ENCODE measurements at places on chromosomes 1 and 21. TPM values are rescaled to one million over a fixed set of nuclear protein-coding genes. Genes with fewer than 3 reads are reported as not detected.

Gene LCE1E
- not detected for total RNA-seq

Gene FNBP1L
- total RNA-seq = 0.10 TPM

Gene PGLYRP4
- not detected for total RNA-seq

Gene NBPF3
- total RNA-seq = 4.4 TPM

Gene ZC3H12A
- 58.3 TPM for total RNA-seq

Gene HMGCS2
- not detected for total RNA-seq

Gene LHX8
- not detected for total RNA-seq

Gene CD164L2
- not detected for total RNA-seq

Gene EPHA10
- total RNA-seq = not detected

Gene CHTOP
- total RNA-seq = 105 TPM

Gene KRTAP7-1
- total RNA-seq = not detected

Gene TRAF3IP3
- total RNA-seq = 443 TPM

Gene GABPA
- total RNA-seq = 29.5 TPM

Gene POFUT2
- 18.0 TPM for total RNA-seq

Gene AMY1B
- not detected for total RNA-seq

Gene DYRK3
- total RNA-seq = 13.6 TPM

Gene OLFM3
- not detected for total RNA-seq

Gene LCK
- total RNA-seq = 425 TPM

Gene MTMR11
- 12.9 TPM for total RNA-seq

Gene KPRP
- total RNA-seq = not detected

Gene FLG
- not detected for total RNA-seq

Gene ROR1
- 0.05 TPM for total RNA-seq

Gene MPZ
- total RNA-seq = 7.0 TPM

Gene PCNX2
- total RNA-seq = 48.8 TPM

Gene AQP10
- total RNA-seq = not detected

Gene KRTAP13-3
- not detected for total RNA-seq

Gene MYCBP
- total RNA-seq = 30.9 TPM

Gene GUCA2B
- not detected for total RNA-seq

Gene C1orf141
- total RNA-seq = not detected

Gene RNU1-3
- total RNA-seq = 2,251 TPM

Gene TSEN15
- 50.1 TPM for total RNA-seq

Gene TCHHL1
- not detected for total RNA-seq

Gene ZNF648
- total RNA-seq = not detected

Gene SMIM1
- not detected for total RNA-seq

Gene HTR6
- total RNA-seq = not detected

Gene KCNE2
- not detected for total RNA-seq

Gene PTCH2
- 0.98 TPM for total RNA-seq

Gene CYP4X1
- total RNA-seq = not detected

Gene FCRL6
- 0.49 TPM for total RNA-seq

Gene GOLT1A
- not detected for total RNA-seq

Gene OR2L3
- not detected for total RNA-seq
